ENCODE measurements at places on chromosomes 6 and 20. TPM values are rescaled to one million over a fixed set of nuclear protein-coding genes. Genes with fewer than 3 reads are reported as not detected.

FAXC gene
- total RNA-seq: 0.26 TPM

C6orf15 gene
- total RNA-seq: not detected

CEP162 gene
- total RNA-seq: 14.4 TPM

LKAAEAR1 gene
- total RNA-seq: not detected

OR2B6 gene
- total RNA-seq: not detected

C6orf52 gene
- not detected for total RNA-seq

CRIP3 gene
- total RNA-seq: 0.47 TPM

LATS1 gene
- 6.9 TPM for total RNA-seq

CST3 gene
- 1,233 TPM for total RNA-seq

LST1 gene
- not detected for total RNA-seq

LTB gene
- total RNA-seq: 0.17 TPM

BNIP5 gene
- not detected for total RNA-seq

SPATA25 gene
- 1.6 TPM for total RNA-seq

UFL1 gene
- 19.4 TPM for total RNA-seq

EBF4 gene
- total RNA-seq: 1.7 TPM

Data from pericardium fibroblast (primary cell).